Cardiac atrium fibroblast (primary cell): ENCODE measurements at places on chromosomes 1 and 21. TPM values are rescaled to one million over a fixed set of nuclear protein-coding genes. Genes with fewer than 3 reads are reported as not detected.

The VSIG8 gene
- total RNA-seq: not detected in 2 replicates

The FAM167B gene
- 2.8 TPM in 1 of 2 replicates, not detected in the other for total RNA-seq

The LCE5A gene
- total RNA-seq: not detected in 2 replicates

The SPTA1 gene
- total RNA-seq: not detected in 2 replicates

The OR1C1 gene
- not detected in 2 replicates for total RNA-seq
